ENCODE measurements at places on chromosomes 1 and 21.

GRCh38 chr1:59391212-59392179 lies 94.6 kb downstream of the FGGY start:
- DNase-seq: no peak

DNA sequence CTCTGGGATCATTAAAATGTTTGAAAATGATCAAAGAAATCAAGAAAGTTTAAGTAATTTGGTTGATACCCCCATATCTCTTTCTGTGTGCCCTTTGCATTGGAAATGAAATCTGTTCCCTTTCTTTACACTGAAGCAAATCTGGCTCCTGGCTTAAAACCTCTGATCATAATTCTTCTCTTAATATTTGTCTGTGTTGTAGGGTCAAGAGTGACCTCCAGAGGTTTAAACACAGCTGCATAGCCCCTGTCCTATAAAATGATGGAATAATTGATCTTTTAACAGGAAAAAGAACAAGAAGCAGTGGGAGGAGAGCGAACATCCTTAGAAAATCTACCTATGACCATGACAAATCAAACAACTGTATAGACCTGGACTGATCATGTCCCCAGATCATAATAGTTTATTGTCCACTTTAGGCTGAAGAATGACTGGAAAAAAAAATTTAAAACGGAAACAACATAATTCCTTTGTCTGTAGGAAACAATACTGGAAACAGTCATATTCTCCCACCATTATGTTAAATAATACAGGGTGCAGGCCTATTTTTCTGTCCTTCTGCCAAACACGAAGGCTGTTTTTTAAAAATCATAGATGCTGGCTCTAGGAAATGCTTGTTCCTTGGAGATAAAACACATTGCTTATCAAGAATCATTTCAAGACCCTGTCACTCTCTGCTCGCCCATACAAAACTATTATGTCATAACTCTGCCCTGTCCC lies 184.3 kb downstream of the NEGR1 start:
- DNase-seq: no peak

- no peak for DNase-seq
These were observed 149.6 kb upstream of the SGIP1 start for GRCh38 chr1:66384258-66384921.

DNA sequence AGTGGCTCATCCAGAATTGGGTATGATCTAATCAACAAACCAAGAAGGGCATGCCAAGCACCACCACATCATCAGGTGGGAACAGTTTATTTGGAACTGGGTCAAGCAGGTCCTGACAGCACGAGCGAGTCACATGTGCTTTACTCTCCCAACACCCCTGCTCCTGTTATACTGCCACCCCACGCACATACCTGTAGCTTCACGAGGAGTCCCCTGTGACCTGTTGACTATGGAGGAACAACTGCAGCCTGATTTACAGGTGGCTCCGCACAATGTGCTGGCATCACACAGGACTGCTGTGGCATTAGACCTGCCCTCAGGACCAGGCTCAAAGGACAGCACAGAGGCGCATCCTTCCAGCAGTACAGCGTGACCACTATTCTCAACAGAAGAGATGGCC lies 70.8 kb upstream of the LRRN2 start:
- DNase-seq: no peak

DNA sequence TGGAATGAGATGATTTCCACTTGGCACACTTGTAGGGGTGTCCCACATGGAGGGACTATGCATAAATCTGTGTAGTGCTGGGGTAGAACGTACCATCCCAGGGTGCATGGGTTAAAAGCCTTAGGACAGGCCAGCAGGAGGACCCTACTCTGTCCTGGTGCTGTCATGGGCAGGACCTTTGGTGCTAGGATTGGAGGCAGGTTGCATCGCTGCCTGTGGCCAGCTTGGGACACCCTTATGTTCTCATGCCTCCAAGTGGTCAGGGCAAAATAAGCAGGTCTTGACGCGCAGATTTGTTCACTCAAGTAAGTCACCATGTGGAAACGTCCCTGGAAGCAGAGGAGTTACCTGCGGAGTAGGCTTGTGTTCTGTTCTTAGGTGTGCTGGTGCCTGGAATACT lies 49.5 kb upstream of the RAB3GAP2 start:
- no peak for DNase-seq
